H1 (cell line): ENCODE measurements at places on chromosomes 4 and X. TPM values are rescaled to one million over a fixed set of nuclear protein-coding genes. Genes with fewer than 3 reads are reported as not detected.

PNMA6A gene
- polyA plus RNA-seq, result 2.2 and 3.2 TPM in 2 replicates

SHROOM2 gene
- polyA plus RNA-seq, result 3.4 and 6.0 TPM in 2 replicates

ARHGAP6 gene
- polyA plus RNA-seq, result 0.35 and 0.44 TPM in 2 replicates

ALPK1 gene
- 0.03 and 0.08 TPM in 2 replicates for polyA plus RNA-seq

DOK7 gene
- polyA plus RNA-seq, result 0.32 and 0.36 TPM in 2 replicates

CNOT6L gene
- 1.3 and 2.0 TPM in 2 replicates for polyA plus RNA-seq

GRCh38 chrX:21708116-21708515 lies 49.8 kb downstream of the SMPX start:
- H3K4me3 ChIP-seq, result no peak overlapping the region
- DNase-seq, result no peak
- H3K36me3 ChIP-seq, result no peaks in the 10 kb centered on the region
- no peak overlapping the region for H3K27ac ChIP-seq

DNA sequence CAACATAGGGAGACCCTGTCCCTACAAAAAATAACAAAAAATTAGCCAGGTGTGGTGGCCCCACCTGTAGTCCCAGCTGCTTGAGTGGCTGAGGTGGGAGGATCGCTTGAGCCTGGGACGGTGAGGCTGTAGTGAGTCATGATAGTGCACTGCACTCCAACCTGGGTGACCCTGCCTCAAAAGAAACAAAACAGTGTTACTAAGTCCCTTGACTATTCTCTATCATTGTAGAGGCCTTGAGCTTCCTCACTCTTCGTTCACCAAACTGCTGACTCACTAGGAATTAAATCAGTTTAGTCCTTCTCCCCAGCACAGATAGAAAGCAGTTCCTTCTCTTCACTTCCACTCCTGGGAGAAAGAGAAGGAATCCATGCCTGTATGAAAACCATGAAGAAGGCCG lies 14.5 kb downstream of the CDS1 start:
- H3K27me3 ChIP-seq, result no peaks in the 10 kb centered on the region
- no peak overlapping the region for H3K4me3 ChIP-seq
- no peak for DNase-seq

DNA sequence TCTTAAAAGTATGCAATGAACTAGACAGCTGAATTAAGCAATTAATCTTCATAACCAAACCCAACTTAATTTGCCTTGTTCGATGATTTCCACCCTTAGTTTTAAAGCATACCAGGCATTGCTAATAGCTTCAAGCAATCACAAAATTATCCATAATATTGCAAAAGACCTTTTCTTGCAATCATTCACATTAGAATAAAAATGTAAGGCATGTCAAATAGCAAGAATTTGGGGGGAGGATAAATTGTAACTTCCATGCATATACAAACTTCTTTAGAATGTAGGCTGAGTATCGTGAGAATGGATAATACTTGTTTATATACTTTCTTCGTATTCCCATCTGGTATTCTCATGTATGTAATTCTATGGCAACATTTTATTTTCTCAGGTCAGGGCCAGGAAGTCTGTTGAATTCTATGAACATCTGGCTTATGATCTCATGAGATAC lies 28.7 kb upstream of the BMP2K start:
- H3K27me3 ChIP-seq, result no peaks in the 10 kb centered on the region
- no peak overlapping the region for H3K4me3 ChIP-seq
- H3K4me1 ChIP-seq, result no peaks in the 10 kb centered on the region

DNA sequence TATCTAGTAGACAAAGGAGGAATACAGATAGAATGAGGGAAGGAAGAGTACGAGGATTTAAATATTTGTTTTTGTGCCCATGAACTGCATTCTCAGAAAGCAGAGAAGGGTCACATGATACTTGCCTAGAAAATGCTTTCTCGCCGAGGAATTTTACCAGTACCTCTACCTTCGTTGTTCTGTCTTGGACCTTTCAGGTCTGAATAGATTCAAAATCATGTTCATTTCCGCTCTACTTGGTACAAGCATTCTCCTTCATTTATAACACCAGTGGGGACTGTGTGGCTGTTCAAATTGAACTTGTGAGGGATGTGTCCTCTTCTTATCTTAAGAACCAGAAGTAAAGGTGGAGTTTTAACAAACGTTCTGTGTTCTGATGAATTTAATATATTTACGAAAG lies 1.9 kb downstream of the USP38 start:
- peak overlapping the region; percentile 88 for H3K4me3 ChIP-seq
- no peak overlapping the region for H3K27ac ChIP-seq
- H3K36me3 ChIP-seq, result no peaks in the 10 kb centered on the region; the same call in 1 of the 2 replicates
- DNase-seq, result no peak
- H3K4me1 ChIP-seq, result no peaks in the 10 kb centered on the region

DNA sequence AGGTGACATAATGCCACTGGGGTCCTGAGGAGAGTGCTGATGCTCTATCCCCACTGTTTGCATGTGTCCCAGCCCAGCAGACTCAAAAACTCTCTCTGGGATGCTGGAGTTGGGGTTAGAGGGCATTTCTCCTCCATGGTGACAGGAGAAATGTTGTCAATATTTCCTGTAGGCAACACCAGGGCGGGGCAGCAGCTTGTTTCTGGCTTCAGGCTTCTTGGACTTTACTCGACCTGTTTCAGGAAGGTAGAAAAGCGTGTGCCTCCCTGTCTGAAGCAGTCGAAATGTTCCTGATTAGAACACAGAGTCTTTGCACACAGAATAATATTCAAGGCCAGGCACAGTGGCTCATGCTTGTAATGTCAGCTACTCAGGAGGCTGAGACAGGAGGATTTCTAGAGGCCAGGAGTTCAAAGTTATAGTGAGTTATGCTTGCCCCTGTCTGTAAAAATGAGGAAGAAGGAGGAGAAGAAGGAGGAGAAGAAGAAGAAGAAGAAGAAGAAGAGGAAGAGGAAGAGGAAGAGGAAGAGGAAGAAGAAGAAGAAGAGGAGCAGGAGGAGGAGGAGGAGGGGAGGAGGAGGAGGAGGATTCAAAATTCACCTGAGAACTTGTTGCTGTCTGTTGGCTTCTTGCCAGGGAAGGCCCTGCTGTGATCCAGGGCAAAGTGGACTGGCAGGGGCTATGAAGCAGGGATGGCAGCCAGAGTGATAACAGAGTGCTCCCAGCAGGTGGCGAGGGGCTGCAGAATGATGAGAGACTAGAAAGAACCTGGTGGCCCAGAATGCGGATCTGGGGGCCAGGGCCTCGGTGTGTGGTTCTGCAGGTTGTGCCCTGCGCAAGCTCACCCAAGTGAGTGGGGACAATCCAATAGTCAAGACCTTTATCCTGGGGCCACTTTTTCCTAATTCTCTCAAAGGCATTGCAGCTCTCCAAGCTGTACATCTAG lies 82.9 kb downstream of the RTL5 start:
- H3K27ac ChIP-seq, result no peak overlapping the region
- H3K27me3 ChIP-seq, result no peaks in the 10 kb centered on the region
- H3K4me3 ChIP-seq, result no peak overlapping the region
- no peak for DNase-seq
- no peaks in the 10 kb centered on the region for H3K36me3 ChIP-seq
- H3K4me1 ChIP-seq, result peaks cover 25% of the 10 kb centered on the region

- no peaks in the 10 kb centered on the region for H3K4me1 ChIP-seq
- no peak overlapping the region for H3K27ac ChIP-seq
- H3K4me3 ChIP-seq, result no peak overlapping the region
- no peak for DNase-seq
- no peaks in the 10 kb centered on the region for H3K27me3 ChIP-seq
Measured at GRCh38 chr4:126691797-126692196, 941.0 kb upstream of the INTU start.

GRCh38 chrX:155115174-155115819 lies 44.0 kb downstream of the BRCC3 start:
- no peaks in the 10 kb centered on the region for H3K4me1 ChIP-seq
- H3K27ac ChIP-seq, result no peak overlapping the region
- no peak overlapping the region for H3K4me3 ChIP-seq
- H3K36me3 ChIP-seq, result peaks cover 4% of the 10 kb centered on the region; the same call in 1 of the 2 replicates

- no peaks in the 10 kb centered on the region for H3K4me1 ChIP-seq
- no peak overlapping the region for H3K27ac ChIP-seq
- no peak overlapping the region for H3K4me3 ChIP-seq
- no peaks in the 10 kb centered on the region for H3K36me3 ChIP-seq
- DNase-seq, result no peak
Measured at GRCh38 chrX:122421434-122422121, 762.5 kb upstream of the GRIA3 start.

- no peak overlapping the region for H3K4me3 ChIP-seq
- no peak overlapping the region for H3K27ac ChIP-seq
- DNase-seq, result no peak
- H3K36me3 ChIP-seq, result peaks cover 23% of the 10 kb centered on the region
- no peaks in the 10 kb centered on the region for H3K4me1 ChIP-seq
- no peaks in the 10 kb centered on the region for H3K27me3 ChIP-seq
Measured at GRCh38 chr4:120053911-120054310, 12.7 kb downstream of the MAD2L1 start.

DNA sequence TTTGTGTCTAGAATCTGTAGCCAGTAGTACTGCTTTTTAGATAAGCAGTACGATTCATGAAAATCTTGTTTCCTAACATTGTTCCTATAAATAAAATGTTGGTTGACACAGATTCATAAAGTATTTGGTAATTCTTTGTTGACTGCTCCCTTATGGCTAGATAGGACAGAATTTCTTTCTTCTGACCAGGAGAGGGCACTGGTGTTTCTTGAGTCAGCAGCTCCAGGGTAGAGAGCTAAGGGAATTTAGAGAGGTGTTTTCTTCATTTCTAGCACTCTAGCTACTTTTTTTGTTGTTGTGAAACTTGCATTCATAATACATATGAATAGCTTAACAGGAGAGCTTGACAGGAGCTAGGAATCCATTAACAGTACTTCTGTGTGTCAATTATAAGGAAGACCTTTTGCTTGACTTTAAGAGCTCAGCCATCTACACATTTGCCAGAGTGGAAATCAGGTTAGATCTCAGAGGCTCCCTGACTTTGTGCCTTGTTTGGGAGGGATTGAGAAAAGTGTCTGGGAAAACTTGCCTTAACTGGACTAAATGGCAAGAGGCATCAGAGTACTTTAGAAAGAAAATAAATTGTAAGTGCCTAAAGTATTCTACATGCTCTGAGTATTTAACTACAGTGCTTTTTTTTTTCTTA lies 756.1 kb downstream of the SH3BGRL start:
- no peak overlapping the region for H3K27ac ChIP-seq
- H3K4me1 ChIP-seq, result no peaks in the 10 kb centered on the region
- H3K4me3 ChIP-seq, result no peak overlapping the region
